ENCODE measurements at places on chromosomes 7 and 10.

DNA sequence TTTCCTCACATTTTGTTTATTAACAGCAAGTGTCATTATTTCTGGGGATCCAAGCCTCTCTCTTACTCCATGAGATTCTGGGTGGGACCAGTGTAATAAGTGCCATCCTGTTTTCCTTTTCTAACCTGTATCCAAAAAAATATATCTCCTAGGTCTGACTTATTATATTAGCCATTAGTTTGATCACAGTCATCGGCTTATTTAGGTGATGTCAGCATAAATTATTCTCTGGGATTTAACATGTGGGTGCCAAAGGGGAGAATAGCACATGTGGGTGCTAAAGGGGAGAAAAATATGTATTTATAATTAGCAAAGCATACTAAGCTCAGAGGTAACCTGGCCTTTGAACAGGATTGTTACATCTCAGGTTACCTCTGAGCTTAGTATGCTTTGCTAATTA lies 293.8 kb upstream of the SEMA3D start:
- DNase-seq = no peak

DNA sequence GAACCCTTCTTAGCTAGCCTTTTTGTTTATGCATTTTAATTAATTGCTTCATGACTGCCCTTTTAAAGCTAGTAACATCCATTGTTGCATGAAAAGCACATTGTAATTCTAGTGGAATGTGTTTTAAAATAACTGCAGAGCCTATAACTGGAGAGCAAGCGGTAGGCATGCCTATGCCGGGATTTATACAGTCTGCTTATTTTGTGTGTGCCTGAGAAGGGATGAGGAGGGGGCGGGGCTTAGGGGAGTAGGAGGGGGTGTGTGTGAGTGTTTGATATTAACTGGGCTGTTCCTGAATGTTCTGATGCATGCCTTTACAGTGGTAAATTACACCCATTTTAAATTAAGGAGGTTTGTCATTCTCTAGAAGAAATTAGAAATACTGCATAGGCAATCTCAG lies 208.1 kb downstream of the TCF7L2 start:
- DNase-seq = no peak

DNA sequence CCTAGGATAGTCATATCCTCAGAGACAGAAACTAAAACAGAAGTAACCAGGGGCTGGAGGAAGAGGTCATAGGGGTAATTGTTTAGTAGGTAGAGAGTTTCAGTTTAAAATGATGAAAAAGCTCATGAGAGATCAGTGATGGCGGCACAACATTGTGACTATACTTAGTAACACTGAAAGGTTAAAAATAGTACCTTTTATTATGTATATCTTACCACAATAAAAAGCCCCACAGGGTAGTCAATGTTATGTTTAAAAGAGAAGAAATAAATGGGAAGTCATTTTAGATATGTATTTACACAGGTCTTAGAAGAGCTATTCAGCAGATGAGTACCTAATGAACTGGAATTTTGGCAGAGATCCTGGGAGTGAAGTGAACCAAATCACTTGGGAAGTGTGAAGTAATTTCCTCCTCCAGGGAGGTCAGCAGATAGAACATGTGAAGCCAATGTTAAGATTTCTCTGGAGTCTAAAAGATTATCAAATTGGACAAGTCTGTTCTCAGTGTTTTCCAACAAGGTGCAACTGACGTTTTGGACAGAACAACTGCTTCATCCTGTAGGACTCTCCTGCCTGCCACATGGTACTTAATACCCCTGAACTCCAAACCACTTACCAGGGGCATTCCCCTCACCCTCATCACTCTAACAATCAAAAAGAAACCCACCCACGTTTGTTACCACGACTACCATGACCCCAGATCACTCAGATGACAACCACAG lies 6.4 kb downstream of the CDCA7L start:
- DNase-seq = no peak

GRCh38 chr10:78957471-78958039 lies 111.2 kb upstream of the ZMIZ1 start:
- DNase-seq = no peak

DNA sequence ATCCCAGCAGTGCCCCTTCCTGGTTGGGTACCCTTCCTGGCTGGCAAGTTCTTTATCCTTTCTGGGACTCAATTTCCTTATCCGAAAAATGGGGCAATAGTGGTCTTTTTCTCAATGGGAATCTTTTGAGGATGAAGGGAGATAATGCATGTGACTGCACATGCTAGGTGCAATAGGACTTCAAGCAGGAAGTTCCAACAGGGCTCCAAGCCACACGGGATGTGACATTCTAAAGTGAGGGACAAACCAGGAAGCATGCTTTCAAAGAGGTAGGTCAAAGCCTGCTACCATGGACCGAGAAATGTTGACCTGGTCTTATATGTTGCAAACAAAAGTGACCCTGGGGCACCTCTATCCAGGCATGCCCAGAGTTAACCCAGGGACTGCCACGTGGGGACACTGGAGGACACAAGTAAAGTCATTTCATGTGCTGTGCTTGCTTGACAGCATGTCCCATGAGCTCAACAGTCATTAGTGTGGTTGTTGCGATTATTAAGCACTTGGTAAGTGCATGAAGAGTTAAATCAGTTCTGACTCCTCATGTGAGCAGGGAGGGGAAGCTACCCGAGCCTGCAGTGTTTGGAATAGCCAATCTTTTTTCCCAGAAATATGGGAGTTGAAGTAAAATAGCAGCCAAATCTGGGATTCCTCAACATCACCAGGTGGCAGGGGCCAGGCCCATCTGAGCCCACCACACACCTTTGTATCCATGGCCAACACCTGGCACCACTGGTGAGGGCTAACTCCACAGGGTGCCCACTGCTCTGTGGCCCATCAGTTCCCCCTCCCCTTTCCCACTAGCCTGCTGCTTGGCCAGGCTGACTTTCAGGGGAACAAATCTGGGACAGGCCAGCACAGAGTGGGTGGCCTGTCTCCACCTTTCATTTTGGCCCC lies 5.7 kb downstream of the ARHGAP22 start:
- DNase-seq = no peak

GRCh38 chr7:14085901-14086300 lies 96.4 kb upstream of the ETV1 start:
- no peak for DNase-seq

DNA sequence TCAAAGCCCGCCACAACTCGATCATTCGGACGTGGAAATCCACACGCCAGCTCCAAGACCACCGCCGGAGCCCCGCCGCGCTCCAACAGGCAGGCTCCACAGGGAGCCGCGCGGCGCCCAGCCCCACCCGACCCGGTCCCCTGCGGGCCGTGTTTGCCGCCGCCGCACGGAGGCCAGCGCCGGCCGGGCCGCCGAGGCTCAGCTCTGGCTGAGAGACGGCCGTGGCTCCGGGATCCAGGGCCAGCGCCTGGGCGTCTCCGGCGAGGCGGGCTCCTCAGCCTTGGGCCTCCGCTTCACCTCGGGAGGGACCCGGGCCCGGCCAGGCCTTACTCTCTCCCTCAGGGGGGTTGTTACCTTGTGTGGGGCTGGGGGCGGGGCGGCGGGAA lies 333 bp downstream of the SMNDC1 start:
- DNase-seq = no peak

- no peak for DNase-seq
Observed at GRCh38 chr7:28161331-28161730, 19.3 kb downstream of the JAZF1 start.

- DNase-seq = peak; percentile 40
Observed at GRCh38 chr7:115249080-115249479, 327.2 kb downstream of the MDFIC start.

DNA sequence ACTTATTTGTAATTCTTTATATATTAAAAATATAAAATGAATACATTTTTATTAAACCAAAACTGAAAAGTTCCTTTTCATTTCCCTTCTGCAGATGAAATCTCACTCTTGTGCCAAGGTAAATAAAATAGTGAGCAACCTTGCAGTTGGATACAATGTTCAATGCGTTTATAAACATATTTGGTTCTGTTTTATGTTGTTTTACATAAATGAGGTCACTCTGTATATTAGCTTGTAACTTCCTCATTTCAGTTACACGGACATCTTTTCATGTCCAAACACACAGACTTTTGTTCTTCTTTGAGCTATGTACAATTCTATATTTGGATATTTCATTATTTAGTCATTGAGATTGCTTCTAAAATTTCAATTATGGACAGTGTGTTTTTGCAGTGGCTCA lies 107.7 kb downstream of the BBS9 start:
- DNase-seq = no peak

GRCh38 chr10:121240556-121240955 lies 357.7 kb downstream of the FGFR2 start:
- DNase-seq = no peak

DNA sequence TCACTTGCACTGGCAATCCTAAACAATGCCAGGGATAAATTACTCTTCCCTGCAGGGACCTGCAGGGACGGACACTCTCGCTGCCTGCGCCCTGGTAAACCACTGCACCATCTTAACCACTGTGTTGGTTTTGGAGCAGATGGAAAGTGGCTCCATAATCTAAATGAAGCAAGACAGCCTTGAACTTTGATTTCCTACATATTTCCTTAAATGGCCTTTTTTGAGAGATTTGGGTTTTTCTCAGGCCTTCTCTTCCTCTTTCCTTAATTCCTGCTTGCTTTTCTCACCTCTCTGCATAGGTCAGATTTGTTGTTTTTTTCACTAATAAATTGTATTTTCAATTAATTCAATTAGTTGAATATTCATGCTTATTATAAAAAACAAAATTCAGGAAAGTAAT lies 2.8 kb downstream of the PILRA start:
- no peak for DNase-seq

- DNase-seq = no peak
Observed at GRCh38 chr7:7554649-7555575, 11.8 kb upstream of the MIOS start.

DNA sequence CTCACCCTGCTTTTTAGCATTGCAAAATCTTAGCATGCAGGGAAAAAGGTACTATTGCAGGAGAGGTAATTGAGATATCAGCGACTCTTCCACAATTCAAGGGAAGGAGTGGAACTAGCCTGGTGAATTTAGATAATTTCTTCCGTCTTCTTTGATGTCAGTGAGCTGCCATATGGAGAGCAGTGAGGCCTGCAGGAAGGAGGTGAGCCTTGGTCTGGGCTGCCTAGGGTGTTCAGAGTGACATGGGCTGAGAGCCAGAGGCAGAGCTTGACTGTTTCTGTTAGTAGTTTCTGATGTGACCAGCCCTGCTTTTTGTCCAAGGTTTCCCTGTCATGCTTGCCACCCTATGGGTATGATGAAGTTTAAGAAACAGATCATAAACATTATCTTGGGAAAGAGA lies 28.6 kb downstream of the KAT6B start:
- no peak for DNase-seq

DNA sequence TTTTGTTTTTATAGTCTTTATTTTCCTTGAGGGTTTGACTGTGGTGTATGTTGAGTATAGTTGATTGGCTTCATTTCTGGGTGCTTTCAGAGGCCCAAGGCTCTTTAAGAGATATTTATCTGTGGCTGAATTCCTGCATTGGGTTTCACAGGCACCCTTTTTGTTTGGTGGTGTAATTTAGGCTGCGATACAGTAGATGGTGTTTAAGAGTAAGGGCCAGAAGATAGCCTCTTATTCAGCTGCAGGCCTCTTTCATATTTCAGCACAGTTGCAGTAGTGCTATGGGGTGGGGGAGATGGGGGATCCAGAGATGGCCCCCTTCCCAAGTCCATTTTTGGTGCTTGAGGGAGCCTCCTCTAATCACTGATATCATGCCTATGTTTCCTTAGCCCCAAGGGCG lies 69.7 kb downstream of the MGAM2 start:
- no peak for DNase-seq

GRCh38 chr7:45237788-45238461 lies 80.3 kb downstream of the RAMP3 start:
- no peak for DNase-seq
